ENCODE measurements at places on chromosomes 3 and 15.

- no peak for DNase-seq
These were observed 237.1 kb upstream of the CFAP20DC start for GRCh38 chr3:59286791-59287531.

DNA sequence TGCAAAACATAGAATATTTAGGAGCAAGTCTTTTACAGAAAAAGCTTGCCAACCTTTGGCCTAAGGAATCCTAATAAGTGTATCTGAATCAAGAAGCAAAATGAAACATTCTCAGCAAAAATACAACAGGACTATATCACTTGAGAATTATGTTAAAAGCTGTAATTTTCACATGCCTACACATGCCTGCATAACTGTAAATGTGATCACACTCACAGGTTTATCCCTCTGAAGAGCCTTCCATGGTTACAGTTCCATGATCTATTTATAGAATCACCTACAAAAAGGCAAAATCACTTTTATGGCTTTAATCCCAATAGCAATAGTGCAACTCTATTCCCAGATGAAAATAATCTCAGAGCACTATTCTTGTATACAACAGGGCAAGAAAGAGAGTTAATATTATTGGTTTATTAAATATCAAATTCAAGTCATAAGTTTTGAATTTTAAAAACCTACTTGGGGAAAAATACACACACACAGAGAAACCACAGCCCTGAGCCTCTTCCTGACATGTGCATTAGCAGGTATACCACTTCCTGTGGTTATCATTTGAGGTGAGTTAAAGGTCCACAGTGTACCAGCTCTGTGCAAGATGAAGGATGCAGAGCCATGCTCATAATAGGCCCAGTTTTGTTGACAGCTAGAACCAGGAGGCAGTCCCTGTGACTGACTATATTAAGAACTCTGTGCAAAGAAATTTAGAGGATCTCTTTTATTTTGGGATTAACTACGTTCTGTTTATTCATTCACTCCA lies 252.5 kb upstream of the TGFBR2 start:
- no peak for DNase-seq

GRCh38 chr15:69200832-69201745 lies 40.7 kb downstream of the GLCE start:
- DNase-seq, result no peak

DNA sequence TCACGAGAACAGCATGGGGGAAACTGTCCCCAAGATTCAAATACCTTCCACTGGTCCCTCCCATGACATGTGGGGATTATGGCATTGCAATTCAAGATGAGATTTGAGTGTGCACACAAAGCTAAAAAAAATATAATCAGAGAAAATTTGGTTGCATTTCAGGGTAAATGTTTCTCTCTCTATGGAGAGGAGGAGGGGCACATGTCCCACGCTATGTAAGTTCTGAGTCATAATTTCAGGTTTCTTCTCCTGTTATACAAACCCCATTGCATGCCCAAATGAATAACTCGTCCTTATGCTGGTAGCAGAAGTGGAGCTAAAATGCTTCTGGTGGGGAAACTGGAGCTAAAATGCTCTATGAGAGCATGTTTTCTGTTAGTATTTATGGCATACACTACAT lies 209.7 kb upstream of the DCBLD2 start:
- DNase-seq, result no peak

GRCh38 chr3:79167651-79168416 lies 600.0 kb downstream of the ROBO1 start:
- no peak for DNase-seq

DNA sequence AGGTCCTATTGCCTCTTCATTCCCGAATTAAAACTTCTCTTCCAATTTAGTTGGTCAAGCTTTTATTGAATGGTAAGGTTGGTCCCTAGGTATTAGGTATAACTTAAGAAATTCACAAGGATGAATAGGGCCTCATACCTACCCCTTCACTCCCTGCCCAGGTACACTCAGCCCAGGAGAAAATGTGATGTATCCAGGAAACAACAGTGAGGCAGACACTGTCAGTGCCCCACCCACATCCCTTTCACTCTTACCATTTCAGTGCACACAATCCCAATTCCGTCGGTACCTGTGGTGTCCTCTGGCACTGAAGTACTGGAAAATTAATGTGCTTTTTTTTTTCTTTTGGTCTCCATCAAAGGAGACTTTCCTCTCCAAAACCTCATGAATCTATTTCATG lies 10.5 kb upstream of the C3orf49 start:
- no peak for DNase-seq

DNA sequence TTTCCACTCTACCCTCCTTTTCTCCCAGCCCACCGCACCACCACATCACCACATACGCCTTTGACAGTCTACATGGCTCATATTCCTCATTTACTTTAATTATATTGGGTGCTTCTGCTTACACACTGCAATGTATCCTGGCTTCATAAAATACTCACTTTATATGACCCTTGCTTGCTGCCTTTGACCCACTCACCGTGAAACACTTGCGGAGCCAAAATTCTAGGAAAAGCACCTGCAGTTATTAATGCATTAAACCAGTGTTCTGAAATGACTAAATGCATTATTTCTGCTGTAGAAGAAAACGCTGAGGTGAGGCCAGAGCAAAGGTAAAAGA lies 217.5 kb upstream of the ICE2 start:
- no peak for DNase-seq

DNA sequence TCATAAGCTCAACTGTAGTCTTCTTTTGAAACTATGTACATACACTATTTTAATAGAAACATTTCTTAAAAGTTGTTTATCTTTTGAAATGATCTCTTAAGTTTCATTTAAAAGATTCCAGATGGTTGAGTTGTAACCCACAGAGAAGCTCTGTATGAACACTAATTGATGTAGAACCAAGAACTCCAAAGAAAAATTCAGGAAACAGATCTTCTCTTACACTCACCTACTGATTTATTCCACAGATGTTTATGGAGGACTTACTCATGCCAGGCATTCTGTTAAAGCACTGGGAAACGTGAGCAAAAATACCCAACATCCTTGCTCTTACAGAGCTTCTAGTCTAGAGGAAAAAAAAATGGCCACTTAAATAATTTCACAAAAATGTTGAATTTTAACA lies 551.1 kb downstream of the NAALADL2 start:
- DNase-seq, result no peak

- peak; percentile 32 for DNase-seq
These were observed 129.3 kb upstream of the IGF1R start for GRCh38 chr15:98518823-98519561.

- no peak for DNase-seq
These were observed 629.6 kb downstream of the PYDC2 start for GRCh38 chr3:192090586-192090985.

- DNase-seq, result no peak
These were observed 183.1 kb downstream of the CHST2 start for GRCh38 chr3:143302638-143303171.

DNA sequence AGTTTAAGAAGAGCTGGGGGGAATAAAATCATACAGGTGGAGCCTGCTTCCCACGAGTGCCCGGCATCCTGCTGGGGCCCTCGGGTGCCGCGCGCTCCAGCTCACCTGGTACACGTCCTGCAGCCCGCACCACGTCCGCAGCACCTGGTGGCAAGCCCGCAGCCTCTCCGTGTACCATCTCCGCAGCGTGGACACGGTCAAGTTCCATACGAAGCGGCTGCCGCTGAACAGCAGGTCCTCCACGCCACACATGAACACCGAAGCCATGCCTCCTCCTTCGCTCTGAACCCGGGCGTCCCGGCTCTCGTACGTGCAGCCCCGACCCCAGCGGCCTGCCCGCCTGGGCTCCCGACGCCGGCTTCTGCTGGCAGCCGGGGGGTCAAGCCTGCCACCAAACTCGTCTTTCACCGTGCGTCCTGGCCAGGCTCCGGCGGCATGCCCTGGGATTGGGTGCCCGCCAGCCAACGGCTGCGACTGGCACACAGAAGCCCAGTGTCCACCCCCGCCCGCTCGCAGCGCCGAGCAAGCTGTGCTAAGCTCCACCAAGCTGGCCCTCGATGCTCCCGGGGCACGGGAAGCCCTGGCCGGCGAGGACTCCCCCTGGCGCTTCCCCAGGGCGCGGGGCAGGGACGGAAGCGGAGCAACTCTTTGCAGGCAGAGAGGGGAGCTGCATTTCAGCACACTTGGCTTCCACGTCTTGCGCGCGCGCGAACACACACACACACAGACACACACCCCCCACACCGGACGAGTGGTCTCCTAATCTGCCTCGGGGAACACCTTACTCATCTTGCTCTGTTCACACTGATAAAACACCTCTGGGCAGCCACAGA lies at the start of gene FRMD4B:
Gene FRMD4B, minus strand, starts transcription at position 366 of the 833 bp plus-strand sequence. Its CDS starts 99 bp downstream, at position 267.
- DNase-seq, result peak; percentile 69

- DNase-seq, result no peak
These were observed 379.0 kb upstream of the SGO1 start for GRCh38 chr3:20564966-20565365.

Data from anterior cingulate cortex (tissue), 58 donors.